ENCODE measurements at places on chromosomes 13 and 19. TPM values are rescaled to one million over a fixed set of nuclear protein-coding genes. Genes with fewer than 3 reads are reported as not detected.

The RYR1 gene
- polyA plus RNA-seq, result 0.72 TPM

The CBARP gene
- 1.0 TPM for polyA plus RNA-seq

The PPM1N gene
- polyA plus RNA-seq, result 0.78 TPM

The KIR3DL1 gene
- not detected for polyA plus RNA-seq

The APOC4 gene
- not detected for polyA plus RNA-seq

The MAMSTR gene
- 2.0 TPM for polyA plus RNA-seq

The FFAR1 gene
- not detected for polyA plus RNA-seq

The MEF2B gene
- 0.23 TPM for polyA plus RNA-seq

The TEX29 gene
- 0.57 TPM for polyA plus RNA-seq

The ZNF773 gene
- polyA plus RNA-seq, result 4.4 TPM

The CCDC8 gene
- polyA plus RNA-seq, result 17.8 TPM

The PCSK4 gene
- polyA plus RNA-seq, result 0.91 TPM

- DNase-seq, result no peak
Observed at GRCh38 chr13:97429681-97430081, 4.3 kb upstream of the RAP2A start.

DNA sequence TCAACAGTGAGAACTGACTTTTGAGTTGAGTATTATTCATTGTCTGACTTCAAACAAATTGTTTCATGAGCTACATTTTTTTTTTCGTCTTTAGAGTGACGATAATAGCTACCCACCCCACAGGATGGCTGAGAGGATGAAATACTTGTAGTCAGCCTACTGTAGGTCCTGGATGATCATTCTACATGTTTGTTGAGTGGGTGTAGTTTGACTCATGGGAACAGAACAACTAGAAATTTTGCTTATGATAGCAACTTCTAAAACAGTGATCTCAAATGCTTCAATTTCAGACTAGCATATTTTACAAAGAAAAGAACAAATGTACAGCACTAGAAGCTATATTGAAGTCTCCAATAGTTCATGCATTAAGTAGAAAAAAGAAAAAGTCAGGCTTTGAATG is 651.8 kb downstream of the PCDH9 start:
- no peak for DNase-seq

GRCh38 chr13:59891053-59891452 is 272.7 kb downstream of the DIAPH3 start:
- DNase-seq, result no peak

- no peak for DNase-seq
Observed at GRCh38 chr13:24165746-24166145, 5.2 kb downstream of the SPATA13 start.

- no peak for DNase-seq
Observed at GRCh38 chr19:19606021-19606420, 12.5 kb downstream of the PBX4 start.

- no peak for DNase-seq
Observed at GRCh38 chr19:21134934-21135366, 6.9 kb upstream of the ZNF431 start.

GRCh38 chr13:97716746-97717145 is 236.7 kb upstream of the IPO5 start:
- DNase-seq, result no peak

- DNase-seq, result no peak
Observed at GRCh38 chr19:46067691-46068090, 26.9 kb upstream of the IGFL4 start.

GRCh38 chr19:33085570-33086128 is 4.7 kb downstream of the GPATCH1 start:
- DNase-seq, result no peak

GRCh38 chr19:41937525-41938468 is 9.5 kb upstream of the ERFL start:
- no peak for DNase-seq

DNA sequence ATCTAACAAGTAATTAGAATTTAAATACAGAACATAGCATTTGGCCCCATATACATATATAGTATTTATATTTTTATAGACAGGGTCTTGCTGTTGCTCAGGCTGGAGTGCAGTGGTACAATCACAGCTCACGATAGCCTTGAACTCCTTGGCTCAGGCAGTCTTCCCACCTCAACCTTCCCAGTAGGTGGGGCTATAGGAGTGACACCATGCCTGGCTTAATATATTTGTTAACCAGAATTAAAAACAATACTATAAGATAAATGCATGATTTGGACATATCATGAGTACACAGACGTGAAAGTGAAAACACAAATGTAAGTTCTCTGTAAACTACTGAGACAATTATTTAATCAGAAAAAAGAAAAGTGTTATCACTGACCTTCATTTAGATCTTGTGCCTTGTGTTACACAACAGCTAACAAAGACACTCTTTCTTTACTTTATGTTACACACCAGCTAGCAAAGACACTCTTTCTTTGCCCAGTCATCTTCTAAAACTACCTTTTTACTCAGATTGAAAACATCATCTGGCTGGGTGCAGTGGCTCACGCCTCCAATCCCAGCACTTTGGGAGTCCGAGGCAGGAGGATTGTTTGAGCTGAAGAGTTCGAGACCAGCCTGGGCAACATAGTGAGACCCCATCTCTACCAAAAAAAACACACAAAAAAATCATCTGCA is 22.6 kb downstream of the CARS2 start:
- DNase-seq, result no peak

GRCh38 chr13:113023694-113024430 is 54.8 kb downstream of the MCF2L start:
- no peak for DNase-seq

DNA sequence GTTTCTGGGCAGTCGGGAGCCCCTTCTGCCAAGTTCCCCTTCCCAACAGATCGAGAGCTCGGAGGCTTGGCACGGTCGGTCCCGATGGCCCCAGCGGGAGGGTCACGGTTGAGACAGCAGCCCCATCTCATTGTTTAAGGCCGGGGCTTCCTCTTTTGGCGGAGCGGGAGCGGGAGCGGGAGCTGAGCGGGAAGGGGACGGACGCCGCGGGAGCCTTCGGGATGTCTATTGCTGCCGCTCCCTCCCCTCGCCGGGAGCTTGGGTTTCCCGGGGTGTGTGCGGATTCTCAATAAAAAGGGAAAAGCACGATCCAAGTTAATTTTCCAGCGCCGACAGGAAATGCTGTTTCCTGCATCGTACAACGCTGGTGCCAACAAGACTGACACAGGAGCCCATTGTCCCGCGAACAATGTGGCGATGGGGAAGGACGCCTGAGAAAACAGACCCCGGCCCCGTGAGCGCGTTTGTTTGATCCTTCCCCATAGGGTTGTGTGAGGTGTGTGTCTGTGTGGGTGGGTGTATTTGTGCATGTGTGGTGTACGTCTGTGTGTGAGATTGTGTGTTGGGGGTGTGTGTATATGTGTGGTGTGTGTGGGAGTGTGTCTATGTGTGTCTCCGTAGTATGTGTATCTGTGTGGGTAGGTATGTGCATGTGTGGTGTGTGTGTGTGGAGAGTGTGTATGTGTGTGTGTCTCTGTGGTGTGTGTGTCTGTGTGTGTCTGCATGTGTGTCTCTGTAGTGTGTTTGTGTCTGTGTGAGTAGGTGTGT is 36.3 kb upstream of the FLT1 start:
- DNase-seq, result peak; percentile 76

- DNase-seq, result no peak
Observed at GRCh38 chr13:68810660-68811059, 1297.0 kb upstream of the ATXN8OS start.

DNA sequence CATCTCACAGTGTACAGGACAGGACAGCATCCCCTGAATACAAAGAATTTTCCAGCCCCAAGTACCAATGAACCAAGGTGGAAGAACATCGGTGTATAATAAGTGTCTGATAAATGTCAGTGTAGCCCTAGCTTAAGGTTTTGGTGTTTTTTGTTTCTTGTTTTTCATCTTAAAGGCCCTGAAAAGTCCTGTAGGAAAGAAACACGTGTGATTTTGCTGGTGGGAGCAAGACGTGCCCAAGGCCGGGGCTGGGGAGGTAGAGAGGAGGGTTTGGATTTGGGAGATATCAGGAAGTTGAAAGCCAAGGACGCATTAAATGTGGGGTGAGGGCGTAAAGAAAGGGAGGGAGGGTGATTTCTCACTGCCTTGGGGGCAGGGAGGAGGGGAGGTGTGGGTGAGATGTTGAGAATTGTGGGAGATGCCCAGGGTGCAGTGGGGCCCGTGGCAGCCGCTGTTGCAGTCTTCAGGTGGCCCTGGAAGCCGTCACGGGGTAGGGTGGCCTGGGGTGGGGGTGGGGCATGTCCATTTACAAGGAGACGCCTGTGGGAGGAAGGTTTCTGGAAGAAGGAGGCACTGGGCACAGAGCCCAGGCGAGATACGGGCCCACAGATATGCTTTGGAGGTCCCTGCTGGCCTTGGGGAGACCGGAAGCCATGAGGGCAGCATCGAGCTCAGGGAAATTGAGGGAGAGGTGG is 6.7 kb downstream of the CAMSAP3 start:
- DNase-seq, result no peak

GRCh38 chr13:50993934-50994333 is 84.3 kb downstream of the RNASEH2B start:
- DNase-seq, result no peak

- no peak for DNase-seq
Observed at GRCh38 chr13:63706751-63707150, 2291.1 kb upstream of the PCDH20 start.

- no peak for DNase-seq
Observed at GRCh38 chr13:36515466-36515865, 83.2 kb downstream of the CCNA1 start.

DNA sequence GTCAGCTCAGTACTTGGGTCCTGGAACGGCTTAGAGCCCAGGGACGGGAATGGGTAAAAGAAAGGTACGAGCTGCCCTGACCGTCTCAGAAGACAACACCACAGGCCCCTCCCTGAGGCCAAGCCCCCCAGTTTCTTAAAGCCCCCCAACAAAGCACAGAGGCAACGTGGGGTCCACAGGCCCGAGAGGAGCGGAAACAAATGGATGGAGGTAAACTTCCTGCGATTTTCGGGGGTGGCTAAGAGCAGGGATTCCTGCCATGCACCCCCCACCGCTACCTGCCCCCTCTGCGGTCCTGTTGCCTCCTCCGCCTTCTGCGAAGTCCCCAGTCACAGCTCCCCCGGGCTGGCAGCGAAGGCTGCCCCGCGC is 48.2 kb downstream of the PTPRS start:
- DNase-seq, result no peak

DNA sequence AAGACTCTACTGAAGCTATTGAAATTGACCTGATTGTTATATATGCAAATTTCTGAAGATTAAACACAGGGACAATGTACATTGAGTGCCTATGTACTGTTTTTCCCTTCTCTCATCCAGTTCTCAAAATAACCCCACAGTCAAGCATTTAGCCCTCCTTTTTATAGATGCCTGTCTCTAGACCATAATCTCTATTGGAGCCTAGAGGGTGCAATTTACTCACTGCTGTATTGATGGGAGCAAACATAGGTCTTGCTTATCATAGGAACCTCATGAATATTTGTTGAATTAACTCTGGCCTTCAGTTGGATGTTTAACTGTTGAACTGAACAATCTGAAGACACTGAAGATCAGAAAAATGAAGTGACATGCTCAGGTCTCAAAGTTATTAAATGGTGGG is 183.0 kb downstream of the RFC3 start:
- DNase-seq, result no peak

DNA sequence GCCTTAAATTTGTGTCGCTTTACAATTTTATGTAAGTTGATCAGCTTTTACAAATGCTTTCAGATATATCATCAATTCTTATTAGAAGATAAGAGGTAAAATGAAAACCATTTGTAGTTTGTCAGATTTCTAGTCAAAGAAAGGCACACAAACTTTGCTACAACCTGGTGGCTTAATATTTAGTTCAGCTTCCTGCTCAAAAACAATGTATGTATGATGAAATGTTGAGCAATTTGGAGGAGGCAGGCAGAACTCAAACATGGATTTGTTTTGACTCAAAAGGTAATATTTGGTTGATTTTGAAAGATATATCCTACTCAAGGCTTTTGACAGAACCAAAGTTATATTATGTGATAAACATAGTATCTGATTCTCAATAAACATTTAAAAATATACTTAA is 24.2 kb downstream of the NEK5 start:
- no peak for DNase-seq

DNA sequence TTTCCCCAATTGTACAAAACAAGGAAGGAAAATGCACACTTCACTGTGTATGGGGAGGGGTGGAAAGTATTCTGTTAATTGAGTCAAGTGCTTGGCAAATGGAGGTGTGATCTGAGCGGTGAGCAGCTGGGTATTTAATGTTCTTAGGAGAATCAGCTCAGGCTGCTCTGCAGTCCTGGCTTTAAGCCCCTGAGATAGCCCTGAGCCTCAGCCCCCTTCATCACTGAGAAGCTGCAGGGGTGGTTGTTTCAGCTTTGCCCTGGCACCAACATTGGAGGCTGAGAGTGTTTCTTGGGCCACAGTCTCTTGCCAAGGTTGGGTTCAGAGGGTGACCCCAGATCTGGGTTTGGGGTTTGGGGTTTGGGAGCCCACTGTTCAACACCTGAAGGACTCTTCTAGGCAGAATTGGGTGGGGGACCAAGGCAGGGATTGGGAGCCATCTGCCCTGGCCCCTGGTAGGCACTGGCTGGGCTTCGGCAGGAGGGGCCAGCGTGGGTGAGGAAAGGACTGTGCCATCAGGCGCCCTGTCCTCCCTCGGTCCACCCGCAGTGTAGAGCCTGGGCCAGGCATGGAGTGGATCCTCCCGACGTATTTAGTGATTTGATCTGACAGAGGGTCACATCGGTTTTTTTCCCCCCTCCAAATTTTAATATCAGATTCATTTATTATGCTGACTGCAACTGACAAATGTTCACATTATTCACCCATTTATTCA is 66.7 kb upstream of the ZNF536 start:
- no peak for DNase-seq

DNA sequence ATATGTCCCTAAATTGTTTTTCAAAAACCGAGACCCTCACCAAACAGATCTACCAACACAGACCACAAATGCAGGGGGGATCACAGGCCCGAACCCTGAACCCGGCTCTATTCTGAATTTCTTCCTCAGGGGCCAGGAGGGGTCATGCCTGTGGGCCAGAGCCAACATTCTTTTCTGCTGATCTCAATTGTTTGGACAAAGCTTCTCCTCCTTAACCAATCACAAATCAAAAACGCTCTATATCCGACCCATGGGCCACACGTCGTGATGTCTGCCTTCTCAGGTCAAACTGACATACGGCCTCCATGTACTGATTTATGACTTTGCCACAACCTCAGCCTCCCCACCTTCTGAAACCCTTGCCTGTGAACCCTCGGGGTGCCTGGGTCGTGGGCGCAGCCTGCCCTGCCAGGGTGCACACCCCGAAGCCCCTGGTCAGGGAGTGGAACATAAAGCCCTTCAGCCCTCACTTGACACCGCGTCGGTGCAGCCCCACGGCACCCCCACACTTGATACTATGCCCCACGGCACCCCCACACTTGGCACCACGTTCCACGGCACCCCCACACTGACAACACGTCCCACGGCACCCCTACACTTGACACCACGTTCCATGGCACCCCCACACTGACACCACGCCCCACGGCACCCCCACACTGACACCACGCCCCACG is 58.4 kb upstream of the C13orf46 start:
- DNase-seq, result no peak

GRCh38 chr13:32938907-32939306 is 77.3 kb upstream of the KL start:
- DNase-seq, result no peak

- no peak for DNase-seq
Observed at GRCh38 chr13:44267980-44268379, 105.6 kb upstream of the SERP2 start.
